ENCODE measurements at places on chromosomes 6 and 20.

- DNase-seq, result no peak
Measured at GRCh38 chr20:60191014-60191413, 232.8 kb downstream of the CDH26 start.

DNA sequence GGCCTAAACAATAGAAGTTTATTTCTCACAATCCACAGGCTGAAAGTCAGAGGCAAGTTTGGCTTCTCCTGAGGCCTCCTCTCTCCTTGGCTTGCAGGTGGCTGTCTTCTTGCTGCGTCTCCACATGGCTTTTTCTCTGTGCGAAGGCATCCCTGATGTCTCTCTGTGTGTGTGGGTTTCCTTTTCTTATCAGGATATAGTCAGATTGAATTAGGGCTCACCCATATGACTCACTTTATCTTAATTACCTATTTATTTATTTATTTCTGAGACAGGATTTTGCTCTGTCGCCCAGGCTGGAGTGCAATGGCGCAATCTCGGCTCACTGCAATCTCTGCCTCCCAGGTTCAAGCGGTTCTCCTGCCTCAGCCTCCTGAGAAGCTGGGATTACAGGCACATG is 30.7 kb downstream of the LINC00237 start:
- DNase-seq, result no peak

GRCh38 chr20:48172357-48172702 is 387.0 kb upstream of the SULF2 start:
- DNase-seq, result no peak

DNA sequence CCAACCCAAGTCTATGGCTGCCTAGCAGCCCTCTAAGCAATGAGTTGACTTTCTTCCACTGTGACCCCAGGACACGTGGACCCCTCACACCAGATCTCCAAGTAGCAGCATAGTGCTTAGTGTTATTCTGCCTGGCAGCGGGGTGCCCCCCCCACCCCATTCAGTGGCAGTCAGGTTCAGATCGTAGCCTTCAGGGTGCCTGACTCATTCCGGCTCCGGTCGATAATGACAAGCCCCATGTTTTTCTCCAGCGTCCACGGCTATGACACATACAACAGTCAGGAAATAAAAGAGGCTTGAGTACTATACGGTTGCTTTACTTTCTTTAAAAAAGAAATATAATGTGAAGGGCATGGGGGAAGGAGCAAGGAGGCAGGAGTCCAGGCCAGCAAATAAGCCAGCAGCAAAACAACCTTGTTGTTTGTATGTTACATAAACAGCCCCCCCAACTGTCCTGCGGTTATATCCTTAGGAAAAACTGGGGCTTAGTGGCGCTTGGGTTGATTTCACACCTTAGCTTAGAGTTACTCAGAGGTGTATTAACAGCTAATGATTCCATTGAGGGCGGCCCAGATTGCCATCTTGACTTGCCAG is 23.1 kb downstream of the GNAS start:
- DNase-seq, result no peak

DNA sequence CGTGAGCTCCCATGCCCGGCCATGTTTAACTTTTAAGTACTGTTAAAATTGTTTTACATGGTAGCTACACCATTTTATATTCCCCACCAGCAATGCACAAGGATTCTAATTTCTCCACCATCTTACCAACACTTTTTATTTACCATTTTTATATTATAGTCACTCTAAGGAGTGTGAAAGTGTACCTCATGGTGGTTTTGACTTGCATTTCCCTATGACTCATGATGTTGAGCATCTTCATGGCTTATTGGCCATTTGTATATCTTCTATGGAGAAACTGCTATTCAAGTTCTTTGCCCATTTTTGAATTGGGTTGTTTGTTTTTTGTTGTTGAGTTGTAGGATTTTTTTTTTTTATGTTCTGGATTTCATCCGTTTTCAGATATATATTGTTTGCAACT is 15.6 kb upstream of the BPHL start:
- no peak for DNase-seq

DNA sequence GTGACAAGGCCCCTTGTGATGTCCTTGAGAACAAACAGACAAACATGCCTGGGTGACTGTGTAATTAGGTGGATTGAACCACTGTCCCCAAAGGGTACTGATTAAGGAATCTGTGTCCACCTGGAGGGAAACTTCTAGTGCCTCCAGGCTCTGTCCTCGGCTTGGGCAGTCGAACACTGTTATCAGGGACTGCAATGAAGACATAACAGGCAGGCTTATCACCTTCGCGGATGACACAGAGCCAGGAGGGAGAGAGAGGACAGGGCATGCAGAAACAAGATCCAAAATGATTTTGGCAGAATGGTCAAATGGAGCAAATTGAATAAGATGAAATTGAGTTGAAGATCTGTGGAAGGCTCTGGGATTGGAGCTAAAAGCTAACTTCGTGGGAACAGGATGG is 60.9 kb upstream of the ZFAND3 start:
- no peak for DNase-seq

GRCh38 chr6:160348223-160349019 is at the start of gene SLC22A3:
Gene SLC22A3 (plus strand): TSS chr6:160348378. CDS start chr6:160348420, 42 bp downstream.
- DNase-seq, result no peak
